SK-N-SH (cell line): ENCODE measurements at places on chromosomes 3 and 15. TPM values are rescaled to one million over a fixed set of nuclear protein-coding genes. Genes with fewer than 3 reads are reported as not detected.

GRCh38 chr3:155843569-155843968 lies 10.7 kb downstream of the SLC33A1 start:
- DNase-seq: no peak

DNA sequence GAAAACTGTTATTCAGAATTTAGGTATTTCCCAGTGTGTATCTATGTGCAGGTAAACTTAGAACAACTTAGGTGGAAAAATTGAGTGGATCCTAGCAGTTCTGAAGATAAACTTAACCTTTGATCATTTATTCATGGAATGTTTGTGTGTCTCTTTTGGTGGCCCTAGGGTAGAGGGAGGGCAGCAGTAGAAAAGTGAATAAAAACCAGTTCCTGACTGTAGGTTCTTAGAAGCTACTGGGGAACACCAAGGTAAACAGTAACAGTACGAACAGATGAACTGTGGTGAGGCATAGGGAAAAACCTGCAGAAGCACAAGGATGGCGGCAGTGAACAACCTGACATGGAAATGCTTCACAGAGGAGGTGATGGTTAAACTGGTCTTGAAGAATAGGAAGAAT lies 2.5 kb downstream of the SNRK start:
- no peak for DNase-seq

DNA sequence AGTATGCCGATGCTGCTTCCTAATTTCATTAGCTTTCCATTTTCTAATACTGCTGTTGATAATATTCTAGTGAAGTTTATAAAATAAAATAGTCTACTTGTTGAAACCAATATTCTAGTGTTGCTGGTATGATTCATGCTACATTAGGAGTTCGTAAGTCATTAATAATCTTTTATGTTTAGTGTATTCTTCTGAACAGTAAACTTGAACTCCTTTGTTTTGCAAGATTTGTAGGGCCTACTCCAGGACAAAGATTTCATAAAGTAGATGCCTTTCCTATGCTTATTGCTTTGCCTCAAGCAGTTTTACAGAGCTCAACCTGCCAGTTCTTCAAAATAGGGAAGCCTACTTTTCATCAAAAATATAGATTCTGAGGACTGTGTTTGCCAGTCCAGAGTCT lies 111.5 kb downstream of the RSRC1 start:
- DNase-seq: no peak

DNA sequence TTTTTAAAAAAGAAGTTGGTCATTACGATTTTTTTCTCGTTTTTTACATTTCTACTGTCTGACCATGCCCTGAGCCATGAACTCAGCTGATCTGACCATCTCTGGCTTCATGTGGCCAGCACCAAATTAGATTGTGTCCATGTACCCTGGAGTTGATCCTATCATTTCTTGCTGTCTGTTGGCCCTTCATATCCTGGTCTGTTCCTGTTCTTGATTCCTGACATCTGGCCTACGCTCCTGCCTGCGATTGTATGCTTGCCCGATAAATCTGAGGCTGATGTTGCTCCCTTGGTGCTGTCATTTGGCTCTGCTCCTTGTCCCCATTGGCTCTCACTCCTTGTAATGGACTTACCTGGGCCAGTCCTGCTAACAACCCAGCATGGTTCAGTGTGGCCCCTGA lies 89.8 kb upstream of the IGSF10 start:
- peak; percentile 41 for DNase-seq

DNA sequence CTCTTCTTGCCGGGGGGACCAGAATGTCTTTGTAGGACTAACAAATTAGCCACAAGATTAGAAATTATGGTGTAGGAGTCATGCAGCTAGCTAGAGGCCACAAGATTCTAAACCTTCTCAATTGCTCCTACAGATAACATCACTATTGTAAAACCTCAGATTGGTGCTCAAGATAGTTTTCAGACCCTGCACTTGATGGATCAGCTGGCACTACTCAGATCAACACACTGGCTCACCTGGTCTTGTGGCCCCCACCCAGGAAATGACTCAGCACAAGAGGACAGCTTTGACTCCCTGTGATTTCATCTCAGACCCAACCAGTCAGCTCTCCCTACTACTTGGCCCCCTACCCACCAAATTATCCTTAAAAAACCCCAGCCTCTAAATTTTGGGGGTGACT lies 124.1 kb upstream of the RASGRP1 start:
- no peak for DNase-seq

DNA sequence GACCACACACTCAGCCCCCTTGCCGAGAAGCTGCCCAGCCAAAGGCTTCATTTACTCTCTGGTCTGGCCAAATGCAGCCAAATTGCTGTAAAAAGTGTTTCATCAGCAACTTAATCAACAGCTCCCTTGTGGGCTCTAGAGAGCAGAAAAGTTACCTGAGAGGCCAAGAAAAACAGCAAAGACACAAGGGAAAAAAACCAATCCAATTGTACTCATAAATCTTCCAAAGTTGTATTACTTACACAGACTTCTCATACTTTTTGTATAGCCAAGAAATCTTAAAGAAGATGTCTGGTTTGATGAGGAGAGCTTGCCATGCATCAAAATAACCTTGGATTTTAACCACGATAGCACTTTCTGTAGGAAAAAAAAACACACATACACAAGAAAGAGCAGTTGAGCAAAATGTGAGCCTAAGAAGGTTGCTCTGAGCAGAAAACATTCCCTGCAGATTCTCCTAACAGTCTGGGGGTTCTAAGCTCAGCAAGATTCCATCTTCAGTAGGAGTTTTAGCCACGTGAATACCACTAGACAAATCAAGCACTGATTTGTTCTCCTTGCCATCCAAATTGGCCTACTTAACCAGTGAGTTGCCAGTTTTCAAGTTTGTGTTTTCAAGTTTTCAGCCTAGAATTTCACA lies 120.0 kb downstream of the CYP19A1 start:
- no peak for DNase-seq

- peak; percentile 45 for DNase-seq
These were observed 110.0 kb downstream of the DGKG start for GRCh38 chr3:186251948-186252619.

DNA sequence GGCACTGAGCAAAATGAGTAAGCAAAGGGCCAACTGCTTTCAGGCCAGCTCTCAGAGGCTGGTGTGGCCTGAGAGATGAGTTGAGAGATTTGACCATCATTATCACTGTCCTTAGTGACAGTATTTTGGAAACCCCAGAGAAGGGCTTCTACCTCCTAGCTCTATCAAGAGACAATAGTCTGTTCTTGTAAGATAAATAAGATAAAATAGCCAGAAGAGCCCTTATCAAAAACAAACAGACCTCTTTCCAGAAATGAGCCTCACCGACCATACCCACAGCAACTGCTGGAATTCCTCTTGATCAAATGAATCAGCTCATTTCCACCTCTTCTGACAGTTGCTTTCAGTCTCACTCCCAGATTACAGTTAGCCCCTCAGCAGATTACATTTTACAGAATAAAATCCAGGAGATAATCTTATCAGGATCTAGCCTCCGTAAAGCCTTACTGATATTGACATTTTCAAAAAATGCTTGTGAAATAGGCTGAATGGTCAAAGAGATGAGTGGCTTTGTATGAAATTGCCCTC lies 4.5 kb downstream of the HDC start:
- peak; percentile 43 for DNase-seq

GRCh38 chr3:171213178-171213577 lies 186.7 kb upstream of the SLC2A2 start:
- DNase-seq: no peak

GRCh38 chr3:72384602-72385001 lies 463.6 kb downstream of the SHQ1 start:
- no peak for DNase-seq

- no peak for DNase-seq
These were observed 4.8 kb downstream of the GPR15 start for GRCh38 chr3:98536456-98537017.

DNA sequence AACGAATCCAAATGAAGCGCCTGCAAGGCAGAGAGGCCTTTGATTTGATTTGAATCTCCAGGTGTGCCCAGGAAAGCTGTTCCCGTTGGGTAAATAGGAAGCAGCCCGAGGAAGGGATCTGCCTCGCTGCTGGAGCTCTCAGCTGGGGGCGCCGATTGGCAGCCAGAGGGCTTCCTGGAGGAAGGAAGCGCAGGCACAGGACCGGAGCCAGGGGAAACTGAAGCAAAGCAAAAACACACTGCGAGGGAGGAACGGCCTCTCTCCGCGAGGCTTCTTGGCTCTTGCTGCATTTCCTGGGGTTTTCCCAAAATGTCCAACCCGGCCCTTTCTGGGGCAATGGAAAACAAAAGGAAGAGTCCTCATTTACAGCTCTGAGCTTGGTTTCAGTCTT lies 80.3 kb downstream of the TMEM266 start:
- DNase-seq: no peak

- DNase-seq: no peak
These were observed 58.6 kb downstream of the FBXL22 start for GRCh38 chr15:63655683-63656372.

- no peak for DNase-seq
These were observed 142.5 kb upstream of the C2CD4B start for GRCh38 chr15:62307551-62307950.

GRCh38 chr3:136093771-136094170 lies 102.4 kb downstream of the MSL2 start:
- no peak for DNase-seq

- DNase-seq: no peak
These were observed 9.9 kb downstream of the FYCO1 start for GRCh38 chr3:45985532-45986302.

GRCh38 chr15:51281368-51281967 lies 56.9 kb downstream of the CYP19A1 start:
- DNase-seq: peak; percentile 60

- DNase-seq: no peak
These were observed 479.9 kb downstream of the CNTN4 start for GRCh38 chr3:2578560-2578959.

- DNase-seq: no peak
These were observed 285.4 kb downstream of the ROBO2 start for GRCh38 chr3:77325280-77325679.

- DNase-seq: no peak
These were observed 16.0 kb downstream of the PIGB start for GRCh38 chr15:55334997-55335396.

DNA sequence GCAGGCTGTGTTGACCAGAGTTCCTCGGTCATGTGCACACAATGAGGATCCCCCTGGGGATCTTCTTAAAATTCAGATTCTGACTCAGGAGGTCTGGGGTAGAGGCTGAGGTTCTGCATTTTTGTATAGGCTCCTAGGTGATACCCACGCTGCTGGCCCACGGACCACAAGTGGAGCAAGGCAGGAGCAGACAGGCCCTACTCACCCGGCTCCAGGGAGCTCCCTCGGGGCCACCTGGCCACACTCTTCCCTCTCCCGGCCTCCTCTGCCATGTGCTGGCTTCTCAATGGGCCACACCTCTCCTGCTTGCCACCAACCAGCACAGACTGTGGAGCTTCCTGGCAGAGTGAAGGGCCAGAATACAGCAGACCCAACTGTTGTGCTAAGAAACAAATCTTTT lies 23.9 kb downstream of the GP9 start:
- no peak for DNase-seq

DNA sequence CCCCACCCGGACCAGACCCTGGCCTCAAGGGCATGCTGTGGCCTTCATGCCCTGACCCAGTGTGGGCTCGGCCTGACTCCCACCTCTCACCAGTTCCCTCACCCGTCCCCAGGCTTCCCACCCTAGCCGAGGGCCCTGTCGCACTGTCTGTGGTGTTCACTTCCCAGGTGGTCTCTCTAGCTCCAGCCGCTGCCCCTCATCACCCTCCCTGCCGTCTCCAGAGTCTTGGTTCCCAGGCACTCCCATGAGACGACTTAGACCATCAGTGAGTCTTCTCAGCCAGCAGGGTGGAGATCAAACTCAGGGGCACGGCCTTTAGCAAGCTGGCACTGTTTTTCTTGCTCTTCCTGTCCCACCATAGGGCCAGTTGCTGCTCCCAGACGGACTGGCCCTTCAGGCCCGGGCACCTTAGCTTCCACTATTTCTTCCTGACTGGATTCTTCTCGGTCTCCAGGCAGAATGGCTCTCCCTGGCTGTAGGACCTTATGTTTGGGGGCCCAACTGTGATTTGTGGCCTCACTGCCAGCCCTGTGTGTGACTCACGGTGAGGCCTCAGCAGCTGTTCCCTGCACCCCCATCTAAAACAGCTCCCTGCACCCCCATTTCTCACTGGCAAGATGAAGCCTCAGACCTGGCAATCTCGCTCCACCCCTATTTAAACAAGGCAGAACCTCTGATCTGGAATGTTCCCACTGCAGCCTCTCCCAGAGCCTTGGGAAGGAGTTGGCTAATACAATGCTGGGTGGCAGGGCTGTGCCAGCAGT lies 9.4 kb upstream of the PCSK6 start:
- DNase-seq: no peak

DNA sequence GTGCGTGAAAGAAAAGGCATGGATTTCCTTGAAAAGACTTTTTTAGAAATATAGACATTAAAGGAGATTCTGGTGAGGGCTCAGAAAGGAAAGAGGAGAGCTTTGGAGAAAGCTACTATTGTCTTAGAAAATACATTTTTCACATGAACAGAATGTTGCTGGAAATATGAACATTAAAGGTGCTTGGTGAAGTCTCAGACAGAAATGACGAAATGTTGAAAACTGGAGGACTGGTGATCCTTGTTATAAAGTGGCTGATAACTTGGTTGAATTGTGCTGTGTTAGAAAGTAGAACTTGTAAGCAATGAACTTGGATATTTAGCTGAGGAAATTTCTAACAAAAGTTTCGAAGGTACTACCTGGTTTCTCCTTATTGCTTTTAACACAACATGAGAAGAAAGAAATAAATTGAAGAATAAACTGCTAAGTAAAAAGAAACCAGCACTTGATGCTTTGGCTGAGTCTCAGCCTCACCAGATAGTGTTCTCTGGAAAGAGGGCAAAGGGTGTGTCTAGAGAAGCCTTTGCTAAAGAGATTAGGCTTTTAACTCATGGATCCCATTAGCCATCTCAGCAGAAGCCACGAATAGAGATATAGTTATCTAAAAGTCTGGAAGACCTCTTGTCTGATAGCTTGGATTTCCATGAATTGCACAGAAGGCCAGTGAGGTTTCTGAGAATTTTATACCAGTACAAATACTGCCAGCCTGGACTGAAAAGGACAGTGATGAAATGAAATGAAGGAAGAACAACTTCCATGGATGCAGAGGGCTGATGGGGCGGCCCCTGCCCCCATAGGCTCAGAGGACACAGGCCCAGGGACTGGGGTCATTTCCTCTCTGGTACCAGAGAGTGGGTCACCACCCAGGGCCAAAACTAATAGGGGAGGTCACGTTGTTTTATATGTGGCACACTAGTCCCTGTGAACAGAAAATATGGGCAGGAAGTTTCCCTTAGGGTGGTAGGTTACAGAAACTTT lies 91.5 kb downstream of the RPL22L1 start:
- no peak for DNase-seq

- no peak for DNase-seq
These were observed 74.2 kb downstream of the RARB start for GRCh38 chr3:25502233-25502632.

Gene LRRK1
- 6.5 and 6.9 TPM in 2 replicates for polyA plus RNA-seq

Gene NANOGP8
- not detected in 2 replicates for polyA plus RNA-seq

Gene PLD1
- polyA plus RNA-seq: 6.2 and 7.9 TPM in 2 replicates

Gene P2RY14
- not detected in 2 replicates for polyA plus RNA-seq

Gene MEGF11
- polyA plus RNA-seq: 0.03 TPM in 1 of 2 replicates, not detected in the other

Gene SEMA3G
- polyA plus RNA-seq: 0.10 and 0.13 TPM in 2 replicates

Gene OSBPL10
- 0.05 and 0.12 TPM in 2 replicates for polyA plus RNA-seq

Gene LRRC34
- 1.6 and 2.6 TPM in 2 replicates for polyA plus RNA-seq

Gene CCDC13
- 0.66 and 1.3 TPM in 2 replicates for polyA plus RNA-seq

Gene H1-8
- polyA plus RNA-seq: not detected in 2 replicates
